GM23338 (cell line): ENCODE measurements at places on chromosomes 3 and 15. TPM values are rescaled to one million over a fixed set of nuclear protein-coding genes. Genes with fewer than 3 reads are reported as not detected.

- no peaks in the 10 kb centered on the region for H3K27me3 ChIP-seq
- peak overlapping the region; percentile 7; the same call in 1 of the 2 replicates for H3K4me3 ChIP-seq
- no peaks in the 10 kb centered on the region for H3K36me3 ChIP-seq
- H3K4me1 ChIP-seq = peaks cover 23% of the 10 kb centered on the region
- H3K27ac ChIP-seq = no peak overlapping the region; the same call in 1 of the 2 replicates
- peak; percentile 42 for DNase-seq
Observed at GRCh38 chr3:150335631-150336030, 72.5 kb upstream of the TSC22D2 start.

DNA sequence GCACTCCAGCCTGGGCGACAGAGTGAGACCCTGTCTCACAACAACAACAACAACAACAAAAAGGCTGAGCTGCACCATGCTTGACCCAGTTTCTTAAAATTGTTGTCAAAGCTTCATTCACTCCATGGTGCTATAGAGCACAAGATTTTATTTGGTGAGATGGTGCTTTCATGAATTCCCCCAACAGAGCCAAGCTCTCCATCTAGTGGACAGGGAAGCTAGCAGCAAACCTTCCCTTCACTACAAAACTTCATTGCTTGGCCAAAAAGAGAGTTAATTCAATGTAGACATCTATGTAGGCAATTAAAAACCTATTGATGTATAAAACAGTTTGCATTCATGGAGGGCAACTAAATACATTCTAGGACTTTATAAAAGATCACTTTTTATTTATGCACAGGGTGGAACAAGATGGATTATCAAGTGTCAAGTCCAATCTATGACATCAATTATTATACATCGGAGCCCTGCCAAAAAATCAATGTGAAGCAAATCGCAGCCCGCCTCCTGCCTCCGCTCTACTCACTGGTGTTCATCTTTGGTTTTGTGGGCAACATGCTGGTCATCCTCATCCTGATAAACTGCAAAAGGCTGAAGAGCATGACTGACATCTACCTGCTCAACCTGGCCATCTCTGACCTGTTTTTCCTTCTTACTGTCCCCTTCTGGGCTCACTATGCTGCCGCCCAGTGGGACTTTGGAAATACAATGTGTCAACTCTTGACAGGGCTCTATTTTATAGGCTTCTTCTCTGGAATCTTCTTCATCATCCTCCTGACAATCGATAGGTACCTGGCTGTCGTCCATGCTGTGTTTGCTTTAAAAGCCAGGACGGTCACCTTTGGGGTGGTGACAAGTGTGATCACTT is 2.0 kb downstream of the CCR5 start:
- H3K27me3 ChIP-seq = no peaks in the 10 kb centered on the region
- H3K4me1 ChIP-seq = peaks cover 8% of the 10 kb centered on the region
- peak; percentile 52 for DNase-seq
- H3K4me3 ChIP-seq = no peak overlapping the region

DNA sequence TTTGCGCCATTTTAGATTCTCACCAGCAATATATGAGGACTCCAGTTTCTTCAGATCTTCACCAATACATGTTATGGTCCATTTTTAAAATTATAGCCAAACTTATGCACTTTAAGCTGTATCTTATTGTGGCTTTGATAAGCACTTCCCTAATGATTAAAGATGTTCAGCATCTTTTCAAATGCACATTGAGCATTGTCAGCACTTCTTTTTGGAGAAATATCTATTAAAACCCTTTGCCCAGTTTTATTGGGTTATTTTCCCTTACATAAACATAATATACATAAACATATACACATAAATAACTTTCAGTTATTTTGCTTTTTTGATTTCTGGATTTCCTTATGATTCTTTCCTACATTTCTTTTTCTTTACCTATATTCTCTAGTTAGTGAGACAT is 83.8 kb downstream of the ROBO1 start:
- H3K27me3 ChIP-seq = no peaks in the 10 kb centered on the region
- DNase-seq = no peak
- H3K4me1 ChIP-seq = no peaks in the 10 kb centered on the region
- H3K36me3 ChIP-seq = no peaks in the 10 kb centered on the region
- no peak overlapping the region for H3K27ac ChIP-seq
- no peak overlapping the region for H3K4me3 ChIP-seq

DNA sequence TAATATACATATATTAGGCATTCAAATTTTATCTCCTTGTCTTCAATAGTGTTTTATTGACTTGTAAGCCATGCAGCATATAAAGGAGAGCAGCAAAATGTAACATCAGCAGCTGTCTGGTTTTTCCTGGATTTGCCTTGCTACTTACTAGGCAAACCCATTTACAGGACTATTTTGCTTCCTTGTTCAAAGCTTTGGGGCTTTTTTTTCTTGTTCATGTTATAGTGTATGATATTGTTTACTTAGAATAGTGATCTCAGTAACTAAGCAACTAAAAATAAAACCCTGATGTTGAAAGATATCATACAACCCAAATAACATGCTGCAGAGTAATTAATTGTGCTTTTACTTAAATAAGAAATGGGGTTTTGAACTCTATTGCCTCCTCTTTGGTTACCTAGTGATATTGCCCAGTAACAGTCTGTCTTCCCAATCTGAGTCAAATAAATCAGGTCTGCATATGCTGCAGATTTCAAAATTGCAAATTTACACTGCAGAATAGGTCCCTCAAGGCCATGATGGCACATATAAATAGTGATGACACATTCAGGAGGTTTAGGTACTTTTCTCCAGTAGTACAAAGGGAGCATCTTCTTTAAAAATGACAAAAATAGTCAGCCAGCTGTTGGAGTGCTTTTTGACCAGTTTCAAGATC is 578.1 kb upstream of the NECTIN3 start:
- no peak overlapping the region for H3K4me3 ChIP-seq
- peaks cover 8% of the 10 kb centered on the region; the same call in 1 of the 2 replicates for H3K4me1 ChIP-seq
- no peak overlapping the region for H3K27ac ChIP-seq
- no peak for DNase-seq

DNA sequence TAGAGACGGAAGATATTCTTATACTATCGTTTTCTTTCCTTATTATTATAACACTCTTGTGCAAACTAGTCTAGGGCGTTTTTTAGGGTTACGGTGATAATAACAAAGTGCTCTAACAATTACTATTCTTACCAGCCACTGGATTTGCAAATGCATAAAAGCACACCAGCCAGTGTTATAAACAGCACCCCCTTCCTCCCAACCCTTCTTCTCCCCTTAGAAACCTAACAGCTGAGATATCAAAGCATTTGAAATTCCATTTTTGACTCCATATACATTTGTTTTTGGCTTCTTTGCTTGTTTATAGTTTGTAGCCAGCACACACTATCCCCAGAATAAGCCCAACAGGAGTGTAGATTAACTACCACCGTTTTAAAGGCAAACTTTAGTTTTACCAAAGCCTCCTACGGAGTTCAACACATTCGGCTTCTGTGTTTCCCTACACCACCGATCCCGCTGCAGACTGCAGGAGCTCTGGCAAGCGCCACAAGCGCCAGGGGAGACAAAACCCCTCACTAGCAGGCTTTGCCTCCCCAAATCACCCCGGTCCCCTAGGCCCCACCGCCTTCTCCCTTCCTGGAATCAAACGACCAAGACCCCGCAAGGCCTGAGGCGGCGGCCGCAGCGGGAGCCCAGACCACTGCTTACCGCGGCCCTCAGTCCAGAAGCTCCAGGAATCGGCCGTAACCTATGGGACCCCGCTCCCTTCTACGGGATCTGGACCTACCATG is 461 bp downstream of the COPB2 start:
- peak overlapping the region; percentile 70 for H3K27ac ChIP-seq
- no peaks in the 10 kb centered on the region for H3K27me3 ChIP-seq
- peak overlapping the region; percentile 75 for H3K4me3 ChIP-seq
- peak; percentile 15 for DNase-seq
- H3K36me3 ChIP-seq = no peaks in the 10 kb centered on the region

- H3K4me1 ChIP-seq = no peaks in the 10 kb centered on the region; the same call in 1 of the 2 replicates
- H3K27ac ChIP-seq = no peak overlapping the region
- H3K4me3 ChIP-seq = no peak overlapping the region
- no peaks in the 10 kb centered on the region for H3K27me3 ChIP-seq
Observed at GRCh38 chr15:71708051-71708429, 102.3 kb upstream of the NR2E3 start.

- H3K4me1 ChIP-seq = peaks cover 5% of the 10 kb centered on the region; the same call in 1 of the 2 replicates
- DNase-seq = peak; percentile 90
- H3K27me3 ChIP-seq = no peaks in the 10 kb centered on the region
- H3K36me3 ChIP-seq = no peaks in the 10 kb centered on the region
Observed at GRCh38 chr3:18295171-18295920, 129.8 kb downstream of the SATB1 start.

GRCh38 chr3:127566833-127567232 is 23.7 kb downstream of the TPRA1 start:
- no peaks in the 10 kb centered on the region for H3K4me1 ChIP-seq
- no peak overlapping the region for H3K27ac ChIP-seq

GRCh38 chr3:188687389-188687788 is 484.4 kb upstream of the TPRG1 start:
- H3K36me3 ChIP-seq = no peaks in the 10 kb centered on the region
- no peak overlapping the region for H3K27ac ChIP-seq
- H3K4me3 ChIP-seq = no peak overlapping the region

GRCh38 chr3:98172621-98173020 is 6.1 kb downstream of the OR5H15 start:
- H3K4me1 ChIP-seq = no peaks in the 10 kb centered on the region
- no peak for DNase-seq
- 0 out of 2 replicates have a peak, but pooled peaks cover 5% of the 10 kb centered on the region for H3K36me3 ChIP-seq
- H3K27me3 ChIP-seq = no peaks in the 10 kb centered on the region
- H3K4me3 ChIP-seq = no peak overlapping the region

GRCh38 chr15:95363646-95364045 is 966.9 kb upstream of the NR2F2 start:
- H3K27me3 ChIP-seq = no peaks in the 10 kb centered on the region
- no peak for DNase-seq
- 0 out of 2 replicates have a peak, but pooled peaks cover 4% of the 10 kb centered on the region for H3K36me3 ChIP-seq
- no peak overlapping the region for H3K4me3 ChIP-seq
- H3K4me1 ChIP-seq = no peaks in the 10 kb centered on the region

- DNase-seq = no peak
- H3K27me3 ChIP-seq = no peaks in the 10 kb centered on the region
- no peak overlapping the region for H3K4me3 ChIP-seq
- peaks cover 9% of the 10 kb centered on the region for H3K4me1 ChIP-seq
Observed at GRCh38 chr3:157294491-157294890, 134.5 kb upstream of the CCNL1 start.

- H3K36me3 ChIP-seq = no peaks in the 10 kb centered on the region; the same call in 1 of the 2 replicates
- H3K27ac ChIP-seq = no peak overlapping the region
- DNase-seq = no peak
- no peaks in the 10 kb centered on the region for H3K27me3 ChIP-seq
Observed at GRCh38 chr3:4695846-4696245, 202.7 kb downstream of the ITPR1 start.

- H3K36me3 ChIP-seq = no peaks in the 10 kb centered on the region
- no peak overlapping the region for H3K27ac ChIP-seq
- H3K27me3 ChIP-seq = no peaks in the 10 kb centered on the region
- DNase-seq = no peak
Observed at GRCh38 chr3:29649815-29650547, 369.1 kb downstream of the RBMS3 start.

DNA sequence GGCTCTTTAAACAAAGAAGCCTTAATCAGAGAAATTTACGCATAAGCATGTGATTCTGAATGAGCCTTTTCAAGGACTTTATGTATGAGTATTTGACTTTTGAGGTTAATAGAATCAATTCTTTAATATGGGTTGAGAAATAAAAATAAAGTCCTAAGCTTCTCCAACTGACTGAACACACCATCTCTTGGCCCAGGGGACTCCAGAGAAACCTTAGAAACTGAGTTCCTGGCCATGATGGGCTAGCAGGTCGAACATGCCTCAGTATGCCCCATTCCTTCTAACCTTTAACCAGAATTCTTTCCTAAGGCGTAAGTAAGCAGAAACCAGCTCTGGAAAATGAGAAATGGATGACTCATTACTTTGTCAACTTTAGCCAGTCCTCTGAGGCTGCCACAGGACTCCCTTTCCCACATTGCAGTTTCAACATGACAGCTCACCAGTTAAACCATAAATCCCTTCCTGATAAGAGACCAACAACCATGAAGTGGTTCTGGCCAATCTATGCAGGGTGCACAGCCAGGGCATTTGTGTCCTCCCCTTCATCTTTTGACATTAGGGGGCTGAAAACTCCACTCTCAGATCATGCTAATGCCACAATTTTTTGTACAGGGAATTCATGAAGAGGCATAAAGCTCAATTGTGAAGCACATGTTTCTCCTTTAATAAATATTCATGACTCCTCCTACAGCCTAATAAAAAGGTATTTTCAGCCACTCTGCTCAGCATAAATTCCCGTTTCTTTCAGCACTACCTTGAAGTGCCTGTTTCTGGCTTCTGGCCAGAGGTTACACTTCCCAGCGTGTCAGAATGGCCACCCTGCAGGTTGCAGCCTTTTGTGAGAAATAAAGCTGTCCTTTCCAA is 33.3 kb downstream of the TM4SF18 start:
- H3K27me3 ChIP-seq = no peaks in the 10 kb centered on the region
- H3K4me1 ChIP-seq = no peaks in the 10 kb centered on the region
- no peak overlapping the region for H3K4me3 ChIP-seq
- no peak overlapping the region for H3K27ac ChIP-seq
- no peak for DNase-seq
- no peaks in the 10 kb centered on the region for H3K36me3 ChIP-seq

DNA sequence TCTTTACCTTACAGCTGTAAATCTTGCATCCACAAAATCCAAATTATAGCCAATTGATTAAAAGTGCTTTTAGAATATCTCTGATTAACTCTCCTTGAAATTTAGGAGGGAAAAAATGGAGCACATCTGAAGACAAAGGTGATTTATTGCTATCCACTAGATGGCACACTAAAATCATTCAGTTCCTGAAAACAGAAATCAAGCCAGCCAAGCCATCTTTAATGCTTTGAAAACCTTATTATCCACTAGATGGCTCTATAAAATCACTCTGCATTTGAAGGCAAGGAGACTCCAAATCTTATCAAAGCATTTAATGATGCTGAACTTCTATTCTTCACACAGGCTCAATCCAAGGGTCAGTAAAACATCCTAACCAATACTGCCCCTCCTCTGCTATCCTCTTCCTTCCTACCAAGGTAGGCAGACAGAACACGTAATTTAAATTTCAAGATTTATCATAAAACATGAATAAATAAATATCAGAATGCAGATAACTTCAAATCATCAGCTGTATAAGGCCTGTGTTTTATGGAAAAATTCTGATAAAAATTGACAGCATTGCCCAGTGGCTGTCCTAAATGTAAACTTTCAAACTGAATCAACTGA is 48.4 kb downstream of the GOLIM4 start:
- H3K27ac ChIP-seq = no peak overlapping the region
- peaks cover 11% of the 10 kb centered on the region for H3K4me1 ChIP-seq
- H3K36me3 ChIP-seq = no peaks in the 10 kb centered on the region
- no peaks in the 10 kb centered on the region for H3K27me3 ChIP-seq

GRCh38 chr3:172138792-172139507 is 99.6 kb downstream of the FNDC3B start:
- no peaks in the 10 kb centered on the region for H3K36me3 ChIP-seq
- H3K27me3 ChIP-seq = no peaks in the 10 kb centered on the region
- DNase-seq = no peak

GRCh38 chr15:47484997-47485396 is 232.3 kb upstream of the SEMA6D start:
- H3K36me3 ChIP-seq = no peaks in the 10 kb centered on the region
- no peak overlapping the region for H3K4me3 ChIP-seq
- H3K4me1 ChIP-seq = 0 out of 2 replicates have a peak, but pooled peaks cover 7% of the 10 kb centered on the region
- no peak for DNase-seq
- no peak overlapping the region for H3K27ac ChIP-seq
- no peaks in the 10 kb centered on the region for H3K27me3 ChIP-seq

TRPC1 gene
- 7.0 and 7.3 TPM in 2 replicates for polyA plus RNA-seq

IMPG2 gene
- polyA plus RNA-seq = 0.03 TPM in 1 of 2 replicates, not detected in the other

SLC51B gene
- not detected in 2 replicates for polyA plus RNA-seq

SLC22A13 gene
- 0.13 and 0.26 TPM in 2 replicates for polyA plus RNA-seq

POPDC2 gene
- polyA plus RNA-seq = 0.36 and 0.37 TPM in 2 replicates

GOLGA6D gene
- 0.71 and 0.99 TPM in 2 replicates for polyA plus RNA-seq

SI gene
- not detected in 2 replicates for polyA plus RNA-seq

ANKRD34C gene
- not detected in 2 replicates for polyA plus RNA-seq

CAMP gene
- polyA plus RNA-seq = not detected in 2 replicates

CCRL2 gene
- polyA plus RNA-seq = not detected in 2 replicates
